NCI-H1092 (cell line): ENCODE measurements at places on chromosomes 5 and 9.

DNA sequence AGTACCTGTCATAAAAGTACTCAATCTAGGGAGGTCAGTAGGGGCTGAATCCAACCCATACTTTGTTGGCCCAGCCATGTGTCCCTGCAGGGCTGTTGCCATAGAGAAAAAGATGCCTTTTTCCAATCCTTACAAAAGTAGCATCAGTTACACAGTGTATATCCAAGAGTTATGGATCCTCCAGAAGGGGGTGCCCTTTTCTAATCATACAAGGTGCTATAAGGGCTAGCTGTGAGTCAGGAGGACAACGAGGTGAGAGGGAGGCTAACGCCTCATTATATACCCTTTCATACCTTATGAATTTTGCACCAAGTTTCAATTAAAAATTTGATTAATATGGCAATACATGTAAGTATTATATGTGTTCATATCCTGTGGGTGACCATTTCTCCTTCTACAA lies 4.8 kb downstream of the KIAA0825 start:
- no peak for DNase-seq

DNA sequence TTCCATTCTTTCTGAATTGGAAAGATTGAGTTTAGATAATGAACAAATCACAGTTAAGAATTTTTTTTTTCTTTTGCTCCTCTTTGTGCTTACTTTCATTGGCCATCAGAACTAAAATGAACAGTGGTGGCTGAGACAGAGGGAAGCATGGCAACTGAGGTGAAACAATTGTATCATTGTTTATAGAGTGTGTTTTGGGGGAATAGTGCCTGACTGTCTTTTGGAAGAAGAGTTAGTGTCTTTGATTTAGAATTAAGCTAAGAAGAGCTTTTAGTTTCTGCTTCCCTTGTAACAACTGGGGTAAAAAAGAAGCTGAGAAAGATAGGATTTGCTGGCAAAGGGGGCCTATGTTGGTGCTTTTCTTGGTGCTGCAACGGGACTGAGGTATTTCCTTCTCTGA lies 24.0 kb downstream of the HSD17B4 start:
- no peak for DNase-seq

- DNase-seq: no peak
Observed at GRCh38 chr9:752201-752600, 89.3 kb upstream of the DMRT1 start.

DNA sequence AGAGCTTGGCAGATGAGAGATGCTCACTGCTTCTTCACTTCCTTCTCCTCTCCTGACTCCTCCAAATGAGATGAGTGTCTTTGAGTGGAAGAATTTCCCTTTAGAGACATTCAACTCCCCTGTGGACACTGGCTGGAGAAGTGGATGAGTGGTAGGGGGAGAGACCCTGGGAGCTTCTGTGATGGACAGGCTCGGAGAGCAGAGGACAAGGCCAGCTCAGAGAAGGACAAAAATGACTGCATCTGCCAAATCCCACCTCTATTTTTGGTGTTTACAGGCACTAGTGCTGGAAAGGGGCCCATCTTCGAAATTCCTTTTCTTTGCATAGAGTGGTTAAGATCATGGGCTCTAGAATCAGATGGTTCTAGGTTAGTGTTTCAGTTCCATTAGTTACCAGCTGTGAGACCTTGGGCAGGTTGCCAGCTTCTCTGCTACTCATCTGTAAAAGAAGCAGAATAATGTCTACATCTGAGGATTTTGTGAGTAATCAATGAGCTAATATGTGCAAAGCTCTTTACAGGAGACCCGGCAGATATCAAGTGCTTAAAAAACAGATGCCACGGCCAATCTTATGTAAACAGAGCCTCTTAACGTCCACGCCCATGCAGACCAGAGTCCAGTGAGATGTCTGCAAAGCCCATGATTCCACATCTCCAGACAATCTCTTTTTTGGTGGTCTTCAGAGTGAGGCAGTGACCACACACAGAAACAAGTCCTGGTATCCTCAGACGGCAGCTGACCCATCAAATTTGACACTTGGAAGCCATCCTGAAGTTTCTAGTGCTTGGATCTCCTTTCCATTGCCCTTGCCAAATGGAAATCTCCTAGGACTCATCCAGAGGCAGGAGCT lies 13.6 kb upstream of the COL27A1 start:
- no peak for DNase-seq

DNA sequence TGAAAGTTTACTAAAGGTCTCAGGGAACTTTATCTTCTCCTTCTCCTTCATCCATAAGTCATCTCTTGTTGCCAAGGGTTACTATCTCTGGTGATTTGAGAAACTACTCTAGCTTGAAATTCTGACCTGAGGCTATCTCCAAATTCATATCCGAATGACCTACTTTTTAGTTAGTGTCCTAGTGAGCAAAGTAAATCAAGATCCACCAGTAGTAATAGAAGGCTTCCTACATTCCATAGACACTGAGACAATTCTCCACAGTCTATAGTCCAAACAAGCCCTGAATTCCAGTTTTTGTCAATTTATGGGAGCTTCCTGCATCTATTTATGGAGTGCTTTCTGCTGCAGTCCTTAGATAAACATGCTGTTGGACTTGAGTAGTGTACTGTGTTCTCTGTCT lies 5.0 kb downstream of the IL7R start:
- DNase-seq: no peak

GRCh38 chr5:1161108-1161832 lies 40.1 kb upstream of the SLC6A19 start:
- DNase-seq: peak; percentile 61

DNA sequence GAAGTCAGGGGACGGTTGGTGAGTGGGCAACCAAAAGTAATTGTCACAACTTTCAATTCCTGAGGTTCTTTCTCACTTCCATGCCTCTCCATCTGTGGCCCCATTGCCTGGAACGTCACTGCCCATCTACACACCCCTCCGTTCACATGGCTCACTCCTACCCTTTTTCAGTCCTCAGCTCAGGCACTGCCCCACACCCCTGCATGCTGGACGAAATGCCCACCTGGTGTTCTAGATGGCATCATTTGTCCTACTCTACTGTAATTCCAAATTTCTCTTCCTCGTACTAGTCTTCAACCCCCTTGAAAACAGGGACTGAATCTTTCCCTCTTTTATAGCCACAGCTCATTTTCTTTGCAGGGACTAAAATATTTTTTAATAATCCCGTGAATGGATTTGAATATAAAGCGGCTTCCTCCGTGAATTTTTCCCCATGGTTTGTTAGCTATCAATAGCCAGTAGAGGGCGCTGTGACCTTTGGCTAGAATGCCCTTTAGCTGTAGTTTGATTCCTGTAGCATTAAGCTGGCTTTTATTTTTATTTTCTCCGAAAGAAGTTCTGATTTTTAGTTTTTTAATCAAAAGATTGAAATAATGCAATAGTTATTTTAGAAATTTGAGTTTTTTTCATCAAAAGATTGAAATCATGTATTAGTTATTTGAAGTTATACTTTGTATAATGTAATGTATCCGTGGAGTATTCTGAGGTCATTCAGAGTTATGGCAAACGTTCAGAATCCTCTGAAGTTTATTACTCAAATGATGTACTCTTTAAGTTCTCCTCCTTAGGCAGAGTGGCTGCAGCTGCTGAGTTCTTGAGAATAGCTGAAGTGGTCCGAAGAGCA lies 232.1 kb downstream of the SH3GL2 start:
- DNase-seq: peak; percentile 72

- DNase-seq: no peak
Observed at GRCh38 chr9:84791643-84792042, 122.1 kb downstream of the NTRK2 start.

DNA sequence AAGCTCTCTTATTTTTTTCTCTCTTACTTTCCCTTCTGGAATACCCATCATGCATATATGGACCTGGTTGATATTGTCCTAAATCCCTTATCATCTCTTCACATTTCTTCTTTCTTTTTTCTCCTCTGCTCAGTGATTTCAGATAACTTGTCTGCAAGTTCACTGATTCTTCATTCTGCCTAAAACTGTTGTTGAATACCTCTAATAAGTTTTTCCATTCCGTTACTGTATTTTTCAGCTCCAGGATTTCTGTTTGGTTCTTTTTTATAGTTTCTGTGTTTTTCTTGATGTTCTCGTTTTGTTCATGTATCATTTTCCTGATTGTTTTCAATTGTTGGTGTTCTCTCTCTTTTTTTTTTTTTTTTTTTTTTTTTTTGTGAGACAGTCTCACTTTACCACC lies 203.7 kb downstream of the COMMD10 start:
- DNase-seq: no peak

DNA sequence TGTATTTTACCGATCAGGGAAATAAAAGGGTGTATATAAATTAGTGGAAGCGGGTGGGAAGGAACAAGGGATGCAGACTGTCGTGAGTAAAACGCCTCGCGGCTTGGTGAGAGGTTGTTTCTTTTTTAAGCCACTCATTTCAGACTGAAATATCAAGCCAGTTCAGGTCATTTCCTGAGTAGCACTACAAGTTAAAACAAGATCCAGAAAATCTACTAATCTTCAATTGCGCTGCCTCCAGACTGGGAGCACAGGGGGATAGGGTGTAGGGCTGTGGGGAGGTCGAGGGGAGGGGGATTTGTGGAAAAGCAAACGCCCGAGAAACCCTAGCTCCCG lies 140.8 kb downstream of the TSSK1B start:
- DNase-seq: no peak

GRCh38 chr9:80242022-80242421 lies 670.3 kb downstream of the TLE4 start:
- DNase-seq: no peak

DNA sequence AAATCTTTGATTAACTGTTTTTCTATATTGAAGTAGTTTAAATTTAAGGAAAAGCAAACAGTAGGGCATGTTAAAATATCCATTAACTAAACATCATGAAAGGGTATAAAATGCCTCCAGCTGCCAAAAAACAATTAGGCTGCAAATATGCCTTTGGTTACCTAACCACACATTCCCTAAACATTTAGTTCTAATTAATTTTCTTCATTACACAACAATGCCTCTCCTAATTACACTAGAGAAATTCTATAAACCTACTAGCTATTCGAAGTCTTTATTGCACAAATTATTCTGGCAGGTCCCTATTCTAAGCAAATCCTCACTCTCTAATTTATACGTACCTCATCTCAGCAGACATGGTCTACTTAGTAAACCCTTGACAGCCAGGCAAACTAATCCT lies 37.4 kb downstream of the MAT2B start:
- DNase-seq: no peak

- no peak for DNase-seq
Observed at GRCh38 chr5:172886974-172887501, 53.0 kb downstream of the ERGIC1 start.

- DNase-seq: no peak
Observed at GRCh38 chr9:36298566-36298965, 40.3 kb upstream of the GNE start.

DNA sequence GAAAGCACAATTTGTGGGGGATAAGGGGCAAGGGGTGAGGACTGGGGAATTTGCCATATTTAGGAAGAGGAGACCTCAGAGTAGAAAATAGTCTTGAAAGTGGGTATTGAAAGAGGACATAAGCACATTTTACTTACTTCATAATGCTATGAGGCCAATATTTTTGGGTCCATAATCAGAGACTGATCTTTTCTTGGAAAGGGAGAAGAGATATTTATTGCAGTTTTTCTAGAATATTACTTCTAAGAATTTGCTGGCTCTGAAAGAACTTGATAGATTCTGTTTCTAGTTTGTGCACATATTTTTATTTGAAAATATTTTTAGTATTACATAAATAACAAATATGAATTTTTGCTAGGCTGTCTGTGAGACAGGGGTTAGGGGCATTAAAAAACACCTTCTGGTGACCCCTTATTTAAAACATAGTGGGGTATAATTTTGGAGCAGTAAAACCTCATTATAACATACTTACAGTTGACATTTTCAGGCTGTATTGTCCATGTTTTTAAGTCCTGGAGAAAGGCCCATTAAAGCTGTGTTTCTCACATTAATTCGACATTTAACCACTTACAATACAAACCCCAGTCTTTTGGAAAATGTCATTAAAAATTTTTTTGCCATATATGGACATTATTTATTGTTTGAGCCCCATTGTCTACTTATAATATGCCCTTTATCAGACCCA lies 118.9 kb upstream of the NFIB start:
- no peak for DNase-seq

DNA sequence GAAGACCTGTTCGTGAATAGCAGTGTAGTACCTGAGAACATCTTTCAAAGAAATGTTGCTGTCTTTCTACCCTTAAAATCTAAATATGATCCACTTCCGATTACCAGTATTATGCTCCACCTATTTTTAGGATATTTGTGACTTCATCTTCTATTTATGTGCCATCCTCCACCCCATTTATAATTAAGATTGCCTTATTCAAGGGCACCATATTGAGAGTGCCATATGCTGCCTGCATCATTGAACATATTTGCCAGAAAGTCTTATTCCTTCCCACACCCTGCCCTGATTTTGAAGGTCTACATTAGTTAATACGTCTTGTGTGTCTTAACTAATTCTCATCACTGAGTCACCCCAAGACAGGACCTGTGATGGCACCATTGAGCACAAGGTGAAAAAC lies 1076.7 kb downstream of the CDH12 start:
- no peak for DNase-seq

DNA sequence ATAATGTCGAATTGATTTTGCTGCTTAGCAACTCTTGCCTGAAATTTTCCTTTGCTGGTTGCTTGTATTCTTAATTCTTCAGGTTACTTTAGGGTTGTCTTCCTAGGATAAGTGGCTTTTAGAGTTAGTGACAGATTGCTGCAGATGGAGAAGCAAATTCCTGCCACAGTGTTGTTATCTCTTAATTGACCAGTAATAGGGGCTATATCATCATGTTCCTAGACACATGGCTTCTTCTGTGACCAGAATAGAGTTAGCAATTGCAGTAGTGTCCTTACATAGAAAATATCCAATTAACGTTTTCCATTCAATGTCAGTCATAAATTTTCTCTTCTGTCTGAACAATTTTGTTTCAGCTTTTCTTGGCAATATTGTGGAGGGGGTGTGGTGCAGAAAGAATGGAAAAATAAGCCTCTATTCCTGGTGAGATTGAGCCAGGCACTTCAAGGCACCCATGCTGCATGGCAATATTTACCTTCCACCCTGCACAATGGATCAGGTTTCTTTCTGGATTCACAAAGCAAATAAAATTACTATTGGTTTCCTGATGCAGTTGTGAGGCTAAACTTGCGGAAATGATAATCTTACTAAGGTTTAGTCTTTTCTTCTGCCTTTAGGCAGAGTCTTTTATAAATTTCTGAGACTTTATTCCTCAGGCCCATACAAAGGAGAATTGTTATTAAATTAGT lies 1481.5 kb downstream of the EFNA5 start:
- DNase-seq: peak; percentile 65

GRCh38 chr5:160105686-160106360 lies 13.4 kb downstream of the PWWP2A start:
- no peak for DNase-seq
